AG10803 (cell line): ENCODE measurements at places on chromosomes 12 and 14.

DNA sequence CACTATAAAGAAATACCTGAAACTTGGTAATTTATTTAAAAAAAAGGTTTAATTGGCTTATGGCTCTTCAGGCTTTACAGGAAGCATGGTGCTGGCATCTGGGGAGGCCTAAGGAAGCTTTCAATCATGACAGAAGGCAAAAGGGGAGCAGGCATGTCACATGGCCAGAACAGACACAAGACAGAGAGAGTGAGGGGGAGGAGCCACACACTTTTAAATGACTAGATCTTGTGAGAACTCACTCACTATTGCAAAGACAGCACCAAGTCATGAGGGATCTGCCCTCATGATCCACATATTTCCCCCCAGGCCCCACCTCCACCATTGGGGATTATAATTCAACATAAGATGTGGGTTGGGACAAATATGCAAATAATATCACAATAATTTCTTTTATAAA lies 355.6 kb downstream of the DAD1 start:
- DNase-seq, result no peak

DNA sequence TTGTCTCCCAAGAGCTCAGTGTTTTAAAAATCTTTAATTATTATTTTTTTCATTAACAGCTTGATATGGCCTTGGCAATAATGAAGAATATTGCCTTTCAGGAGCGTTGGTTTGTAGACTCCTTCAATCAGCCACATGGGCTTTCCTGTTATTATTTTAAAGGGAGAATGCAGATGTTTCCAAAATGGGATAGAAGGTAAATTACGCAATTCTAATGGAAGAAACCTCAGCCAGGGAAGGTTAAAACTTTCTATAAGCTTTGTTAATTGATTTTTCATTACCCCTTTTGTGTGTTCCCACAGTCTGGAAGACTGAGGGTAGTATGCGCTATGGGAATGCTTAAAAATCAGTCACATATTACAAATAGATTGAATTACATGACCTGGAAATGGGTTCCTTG lies 188.4 kb upstream of the NAV3 start:
- no peak for DNase-seq

DNA sequence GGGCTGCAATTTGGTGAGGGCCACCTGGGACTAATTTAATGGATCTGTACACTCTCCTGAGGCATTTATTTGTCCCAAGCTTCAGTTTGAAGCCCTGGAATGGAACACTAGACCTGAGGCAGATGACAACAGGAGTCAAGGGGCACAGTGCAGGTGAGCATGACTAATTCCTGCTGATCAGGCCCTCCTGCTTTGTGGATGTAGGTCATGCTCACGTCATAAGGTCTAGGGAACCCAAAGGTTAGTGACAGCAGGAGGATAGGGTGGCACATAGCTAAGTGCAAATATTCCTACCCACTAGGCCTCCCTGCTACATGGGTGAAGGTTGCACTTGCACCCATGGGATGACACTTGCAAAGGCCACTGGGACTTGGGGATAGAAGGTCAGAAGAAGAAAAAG lies 30.8 kb downstream of the SDR9C7 start:
- DNase-seq, result no peak

GRCh38 chr14:55893705-55894104 lies 224.5 kb upstream of the PELI2 start:
- DNase-seq, result no peak

GRCh38 chr14:59871166-59871495 lies 555 bp upstream of the RTN1 start:
- no peak for DNase-seq

- DNase-seq, result peak; percentile 46
Measured at GRCh38 chr12:76310110-76310509, 38.1 kb downstream of the BBS10 start.

DNA sequence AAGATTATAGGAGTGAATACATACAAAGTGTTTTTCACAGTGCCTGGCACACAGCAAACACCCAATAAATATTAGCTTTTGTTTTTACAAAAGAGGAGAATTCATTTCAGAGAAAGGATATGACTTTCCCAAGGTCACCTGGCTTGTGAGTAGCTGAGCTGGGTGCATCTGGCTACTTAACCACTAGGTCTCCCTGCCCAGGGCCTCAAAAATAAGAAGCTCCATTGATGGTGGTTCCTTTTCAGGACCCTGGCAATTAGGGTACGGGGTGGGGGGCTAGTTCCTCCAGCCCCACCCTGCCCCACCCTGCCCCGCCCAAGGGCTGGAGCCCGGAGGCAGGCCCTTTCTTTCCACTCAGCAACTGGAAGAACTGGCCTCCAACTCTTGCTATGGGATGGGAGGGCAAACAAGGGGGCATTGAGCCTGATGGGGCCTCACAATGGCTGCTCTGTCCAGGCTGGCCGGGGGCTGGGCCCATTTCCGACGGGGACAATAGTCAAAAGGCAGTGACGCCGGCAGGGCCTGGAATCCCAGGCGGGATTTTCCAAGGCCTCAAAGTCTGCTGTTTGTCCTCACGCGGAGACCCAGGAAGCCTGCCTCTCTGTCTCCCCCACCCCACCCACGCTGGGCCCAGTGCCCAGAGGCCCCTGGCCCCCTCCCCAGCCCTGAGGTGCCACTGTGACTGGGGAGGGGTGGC lies 8.2 kb upstream of the ATG101 start:
- DNase-seq, result no peak

DNA sequence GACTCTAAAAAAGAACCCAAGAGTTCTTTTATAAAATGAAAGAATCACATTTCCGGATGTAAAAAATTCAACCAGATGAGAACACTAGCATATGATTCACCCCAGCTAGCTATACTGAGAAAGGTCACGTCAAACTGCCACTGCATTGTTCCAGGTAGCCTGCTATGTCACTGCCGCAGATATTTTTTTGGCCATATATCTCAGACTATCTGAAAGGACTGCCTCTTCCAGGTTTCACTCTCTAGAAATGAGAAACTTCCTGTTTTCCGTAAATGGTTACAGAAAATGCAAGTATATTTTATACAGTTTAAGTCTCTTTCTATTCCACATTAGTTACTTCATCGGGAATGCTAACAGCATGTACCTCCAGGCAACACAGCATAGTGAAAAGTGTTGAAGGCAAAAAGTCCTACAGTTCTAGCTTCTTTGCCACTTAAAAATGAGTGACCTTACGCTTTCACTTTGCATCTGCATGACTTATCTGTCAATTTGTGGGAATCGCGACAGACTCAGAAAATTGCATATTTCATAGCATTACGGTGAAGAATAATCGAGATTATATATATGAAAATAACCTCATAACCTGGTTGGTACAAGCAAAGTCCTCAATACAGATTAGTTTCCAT lies 105.2 kb downstream of the MED13L start:
- no peak for DNase-seq

- no peak for DNase-seq
Measured at GRCh38 chr12:3931206-3931605, 58.0 kb upstream of the PARP11 start.

DNA sequence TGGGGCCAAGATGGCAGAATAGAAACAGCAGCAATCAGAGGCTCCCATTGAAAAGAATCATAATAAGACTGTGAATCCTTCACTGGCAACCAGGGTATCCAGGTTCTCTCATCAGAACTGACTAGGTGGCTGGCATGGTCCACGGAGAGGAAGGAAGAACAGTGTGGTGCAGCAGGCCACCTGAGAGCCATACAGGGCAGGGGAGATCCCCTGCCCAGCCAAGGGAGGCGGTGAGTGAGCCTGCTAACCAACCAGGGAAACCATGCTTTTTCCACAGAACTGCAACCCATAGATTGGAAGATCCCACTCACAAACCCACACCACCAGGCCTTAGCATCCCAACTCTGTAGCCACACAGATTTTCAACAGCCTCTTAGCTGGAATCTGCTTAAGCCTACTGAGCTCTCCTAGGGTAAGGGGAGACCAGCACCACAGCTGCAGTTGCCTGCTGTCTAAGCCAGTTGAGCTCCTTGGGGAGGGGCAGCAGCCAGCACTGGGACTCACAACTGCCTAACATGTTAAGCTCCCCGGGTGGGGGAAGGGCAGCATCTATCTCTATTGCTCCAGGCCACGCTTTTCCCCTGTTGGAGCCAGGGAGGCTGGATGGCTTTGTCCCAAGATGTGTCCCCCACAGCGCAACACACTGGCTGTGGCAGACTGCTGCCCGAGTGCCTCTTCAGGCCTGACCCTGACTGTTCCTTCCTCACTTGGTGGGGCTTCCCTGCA lies 342.6 kb upstream of the CCDC196 start:
- no peak for DNase-seq

- peak; percentile 76 for DNase-seq
Measured at GRCh38 chr14:75430526-75430925, 2.7 kb downstream of the JDP2 start.

- DNase-seq, result no peak
Measured at GRCh38 chr14:89750908-89751392, 203.6 kb downstream of the EFCAB11 start.

GRCh38 chr14:68749487-68750475 lies 43.1 kb downstream of the ZFP36L1 start:
- DNase-seq, result no peak

DNA sequence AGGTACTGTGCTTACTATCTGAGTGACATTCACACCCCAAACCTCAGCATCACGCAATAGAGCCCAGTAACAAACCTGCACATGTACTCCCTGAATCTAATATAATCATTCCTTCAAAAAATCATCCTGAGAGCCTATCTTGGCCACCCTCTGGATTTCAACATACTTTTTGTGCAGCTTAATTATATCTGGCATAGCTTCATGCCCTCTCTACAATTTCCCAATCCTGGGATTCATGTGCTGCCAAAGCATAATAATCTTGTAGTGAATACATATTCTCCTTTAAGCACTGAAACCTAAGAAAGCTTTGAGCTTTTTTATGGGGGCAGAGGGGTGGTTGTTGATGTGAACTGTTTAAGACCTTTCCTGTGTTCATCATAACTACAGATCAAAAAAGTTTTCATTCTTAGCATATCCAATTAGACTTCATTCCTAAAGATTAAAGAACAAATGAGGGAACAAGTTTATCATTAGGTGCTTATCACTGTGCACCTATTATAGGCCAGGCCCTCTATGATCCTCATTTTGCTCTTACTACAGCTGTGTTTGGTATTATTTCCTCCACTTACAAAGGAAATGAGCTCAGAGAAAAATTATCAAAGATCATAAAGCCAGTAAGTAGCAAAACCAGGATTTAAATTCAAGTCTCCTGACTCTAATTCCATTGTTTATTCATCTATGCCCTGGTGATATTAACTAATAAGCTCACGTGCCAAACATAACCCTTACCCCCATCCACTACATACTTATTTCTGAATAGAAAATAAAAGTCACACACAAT lies 51.2 kb downstream of the SINHCAF start:
- DNase-seq, result peak; percentile 11

GRCh38 chr12:123232472-123232806 lies 502 bp downstream of the MPHOSPH9 start:
- DNase-seq, result no peak

GRCh38 chr14:106874350-106874749 lies 1348.0 kb downstream of the TMEM121 start:
- DNase-seq, result no peak

GRCh38 chr12:117547209-117547608 lies 185.8 kb upstream of the NOS1 start:
- no peak for DNase-seq
